ENCODE measurements at places on chromosomes 4 and X.

DNA sequence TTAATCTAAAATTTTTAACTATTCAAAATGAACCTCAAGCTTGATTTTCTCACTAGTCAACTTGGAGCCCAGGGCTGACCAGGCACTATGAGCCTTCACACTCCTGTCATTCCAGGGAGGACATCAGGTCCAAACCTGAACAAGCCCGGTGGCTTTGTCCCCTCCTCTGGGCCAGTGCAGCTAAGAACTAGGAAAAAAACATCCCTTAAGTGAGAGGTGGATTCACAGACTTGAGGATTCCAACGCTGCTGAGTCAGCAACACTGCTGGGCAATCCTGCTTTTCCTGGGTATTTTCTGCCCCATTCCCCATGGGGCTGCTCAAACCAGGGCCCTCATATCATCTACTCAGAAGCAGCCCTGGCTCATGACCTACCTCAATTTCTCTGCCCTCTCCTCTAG lies 4.0 kb downstream of the RNF212 start:
- DNase-seq, result no peak

DNA sequence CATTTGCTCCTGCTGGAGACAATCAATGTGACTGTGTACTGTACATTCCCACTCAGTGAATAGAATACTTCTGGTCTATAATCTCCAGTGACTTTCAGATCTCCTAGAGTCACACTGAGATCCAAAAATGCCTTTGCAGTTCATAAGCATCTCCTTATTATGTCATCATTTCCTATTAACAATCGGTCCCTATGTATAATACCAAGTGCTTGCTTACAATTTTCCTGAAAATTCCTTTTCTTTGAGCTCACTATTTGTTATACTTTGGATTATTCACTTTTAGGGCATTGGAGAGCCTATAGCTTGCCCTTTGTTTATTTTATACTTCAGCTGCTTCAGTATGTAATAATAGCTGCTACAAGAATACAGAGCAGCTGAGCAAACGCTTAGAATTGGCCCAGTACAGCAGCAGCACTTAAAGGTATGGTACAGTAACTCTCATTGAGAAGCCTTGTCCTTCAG lies 313.0 kb downstream of the DCTD start:
- DNase-seq, result no peak

GRCh38 chrX:68732906-68733493 lies 85.5 kb downstream of the STARD8 start:
- DNase-seq, result peak; percentile 55

DNA sequence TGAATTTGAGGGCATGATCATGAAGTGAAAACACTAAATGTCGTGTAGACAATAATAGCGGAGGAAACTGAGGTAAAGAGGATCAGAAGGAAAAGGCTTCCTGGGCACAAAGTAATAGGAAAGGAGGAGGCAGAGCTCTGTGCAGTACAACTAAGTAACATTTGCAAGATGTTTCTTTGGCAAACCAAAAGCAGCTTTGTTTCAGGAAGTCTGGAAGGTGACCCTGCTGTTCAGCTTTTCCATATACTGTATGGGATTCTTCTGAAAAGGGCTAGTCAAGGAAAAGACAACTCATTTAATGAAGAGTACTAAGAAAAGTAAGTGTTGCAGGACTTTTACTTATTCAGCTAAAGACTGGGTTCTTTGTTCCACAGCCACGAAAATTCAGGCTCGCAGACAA lies 463.1 kb downstream of the PCDH7 start:
- DNase-seq, result no peak

- no peak for DNase-seq
These were observed 174.2 kb downstream of the NHS start for GRCh38 chrX:17549107-17549651.

DNA sequence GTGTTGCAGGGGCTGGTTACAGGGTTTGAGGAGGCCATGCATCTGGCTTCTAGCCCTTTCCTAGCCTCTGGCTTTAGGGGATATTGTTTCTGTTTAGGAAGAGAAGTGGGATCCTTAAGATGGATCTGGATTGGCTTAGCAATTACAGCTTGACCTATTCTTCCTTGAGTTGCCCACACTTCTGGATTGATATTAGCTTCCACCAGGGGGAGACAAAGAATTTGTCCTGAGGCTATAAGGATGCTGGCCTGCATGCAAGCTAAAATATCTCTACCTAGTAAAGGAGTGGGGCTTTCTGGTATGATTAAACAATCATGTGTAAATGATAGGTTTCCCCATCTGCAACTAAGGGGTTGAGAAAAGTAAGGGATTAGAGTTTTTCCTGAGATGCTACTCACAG lies 117.2 kb downstream of the TEX13C start:
- DNase-seq, result no peak

GRCh38 chrX:1453395-1453783 lies 680 bp upstream of the ASMTL start:
- DNase-seq, result no peak

- DNase-seq, result no peak
These were observed 41.9 kb downstream of the LEF1 start for GRCh38 chr4:108126806-108127205.

DNA sequence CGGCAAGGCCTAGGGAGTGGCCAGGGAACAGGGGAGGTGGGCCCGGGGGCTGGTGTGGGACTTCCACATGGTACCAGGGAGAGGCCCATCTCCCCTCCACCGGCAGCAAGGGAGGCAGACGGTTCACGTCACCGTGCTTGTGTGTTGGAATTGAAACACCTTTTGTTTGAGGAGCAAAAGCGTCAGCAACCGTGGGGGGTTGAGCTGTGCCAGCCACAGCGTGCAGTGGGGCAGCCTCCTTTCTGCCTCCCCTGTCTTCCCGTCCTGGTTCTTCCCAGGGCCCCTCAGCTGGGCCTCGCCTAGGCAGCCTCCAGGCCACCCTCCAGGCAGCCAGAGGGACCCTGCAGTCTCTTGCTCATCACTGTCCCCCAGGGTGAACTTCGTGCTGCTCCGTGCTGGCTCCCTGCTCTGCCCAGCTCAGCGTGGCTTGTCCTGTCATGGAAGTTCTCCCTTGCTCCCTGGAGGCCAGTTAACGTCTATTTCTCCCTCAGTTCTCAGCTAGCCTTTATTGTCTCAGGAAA lies 32.1 kb upstream of the HGFAC start:
- peak; percentile 7 for DNase-seq

DNA sequence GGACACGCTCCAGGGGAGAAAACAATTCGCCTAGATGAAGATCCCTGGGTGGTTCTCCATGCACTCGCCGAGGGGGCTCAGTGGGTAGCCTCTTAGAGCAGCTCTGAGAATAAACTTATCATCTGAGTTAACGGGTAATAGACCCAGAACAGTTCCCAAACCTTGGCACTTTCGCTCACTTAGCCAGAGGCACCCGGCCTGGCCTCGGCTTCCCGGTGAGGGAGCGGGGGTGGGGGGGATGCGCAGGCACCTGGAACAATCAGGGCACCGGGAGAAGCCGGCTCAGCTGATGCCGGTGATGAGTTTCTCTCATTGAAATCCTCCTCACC lies 405 bp upstream of the ZAR1 start:
- DNase-seq, result no peak

GRCh38 chr4:139975830-139976272 lies 178.1 kb downstream of the MAML3 start:
- DNase-seq, result no peak

DNA sequence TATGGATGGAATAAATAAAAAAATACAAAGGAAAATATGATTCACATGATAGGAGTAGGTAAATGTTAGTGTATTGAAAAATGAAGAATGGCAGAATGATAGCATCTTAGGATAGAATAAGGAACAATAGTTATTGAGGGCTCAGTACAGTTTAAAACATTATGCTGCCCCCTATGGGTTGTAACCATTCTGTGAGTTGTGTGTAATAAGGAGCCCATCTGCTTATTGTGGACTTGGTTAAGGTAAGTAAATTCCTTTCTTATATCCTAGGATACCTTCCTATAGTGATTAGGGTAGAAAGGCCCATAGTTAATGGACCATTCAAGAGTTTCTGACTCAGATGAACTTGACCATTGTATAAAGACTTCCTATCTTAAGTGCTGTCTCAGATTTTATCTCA lies 195.8 kb downstream of the PDHA2 start:
- DNase-seq, result no peak

GRCh38 chr4:5982156-5982973 lies 35.9 kb downstream of the C4orf50 start:
- DNase-seq, result no peak

- DNase-seq, result peak; percentile 51
These were observed 61.5 kb upstream of the MMAA start for GRCh38 chr4:145557720-145558119.

DNA sequence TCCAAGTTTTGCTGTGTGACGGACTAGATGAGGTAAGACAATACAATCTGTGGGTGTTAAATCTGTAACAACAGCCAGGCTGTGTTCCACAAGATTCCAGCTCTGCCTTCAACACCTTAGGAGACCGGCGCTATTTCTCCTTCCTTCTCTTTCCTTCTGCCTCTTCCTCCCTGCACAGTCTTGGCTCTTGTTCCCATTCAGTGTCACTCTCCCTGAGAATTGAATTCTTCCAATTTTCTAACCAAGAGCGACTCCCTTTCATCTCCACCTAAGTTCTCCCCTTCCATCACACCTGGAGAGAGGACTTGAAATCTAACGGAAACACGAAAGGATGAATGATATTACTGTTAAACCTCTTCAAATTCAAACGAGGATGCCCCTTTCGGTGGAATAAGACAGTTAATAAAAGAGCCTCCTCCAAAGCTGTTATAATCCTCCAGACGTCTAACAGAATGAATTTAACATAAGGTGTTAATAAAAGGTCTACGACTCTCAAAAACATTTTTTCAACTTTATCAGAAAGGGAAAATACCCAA lies 2.7 kb downstream of the EPHA5 start:
- DNase-seq, result no peak

DNA sequence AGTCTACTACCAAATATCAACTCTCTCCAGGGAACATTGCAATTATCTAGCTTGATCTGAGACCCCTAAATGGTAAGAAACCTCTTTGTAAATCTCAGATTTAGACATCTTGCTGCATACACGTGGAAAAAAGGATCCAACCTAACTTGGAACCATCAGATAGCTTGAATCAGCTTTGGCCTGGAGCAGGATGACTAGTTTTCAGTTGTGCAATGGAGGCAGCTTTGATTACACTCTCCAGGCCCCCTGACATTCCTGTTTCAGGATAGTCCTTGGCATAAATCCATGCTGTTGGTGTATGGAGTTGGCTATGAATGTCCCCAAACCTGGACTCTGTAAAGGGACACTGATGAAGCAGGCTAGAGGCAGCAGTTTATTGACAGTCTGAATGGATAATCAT lies 1061.9 kb upstream of the TENM3 start:
- no peak for DNase-seq

GRCh38 chrX:2423899-2424298 lies 76.9 kb downstream of the DHRSX start:
- no peak for DNase-seq
